Mammary epithelial cell (primary cell): ENCODE measurements at places on chromosomes 13 and 19.

GRCh38 chr13:25905611-25906010 is 146.2 kb downstream of the SHISA2 start:
- DNase-seq, result no peak

DNA sequence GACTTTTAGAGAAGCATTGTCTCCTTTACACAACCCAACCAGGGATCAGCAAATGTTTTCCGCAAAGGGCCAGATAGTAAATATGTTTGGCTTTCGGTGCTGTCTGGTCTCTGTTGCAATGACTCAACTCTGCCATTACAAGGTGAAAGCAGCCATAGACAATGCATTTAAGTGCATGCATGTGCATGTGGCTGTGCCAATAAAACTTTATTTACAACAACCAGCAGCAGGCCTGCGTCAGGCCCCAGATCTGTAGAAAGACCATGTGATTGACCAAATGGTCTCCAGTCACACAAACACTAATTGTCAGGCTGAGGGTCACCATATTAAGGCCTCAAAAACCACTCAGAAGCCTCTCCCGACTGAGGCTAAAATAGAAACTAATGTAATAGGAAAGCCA is 8.1 kb downstream of the RAB20 start:
- no peak for DNase-seq

- no peak for DNase-seq
Observed at GRCh38 chr13:43558326-43558725, 228.4 kb downstream of the ENOX1 start.

GRCh38 chr13:102317593-102317992 is 84.3 kb downstream of the FGF14 start:
- no peak for DNase-seq

DNA sequence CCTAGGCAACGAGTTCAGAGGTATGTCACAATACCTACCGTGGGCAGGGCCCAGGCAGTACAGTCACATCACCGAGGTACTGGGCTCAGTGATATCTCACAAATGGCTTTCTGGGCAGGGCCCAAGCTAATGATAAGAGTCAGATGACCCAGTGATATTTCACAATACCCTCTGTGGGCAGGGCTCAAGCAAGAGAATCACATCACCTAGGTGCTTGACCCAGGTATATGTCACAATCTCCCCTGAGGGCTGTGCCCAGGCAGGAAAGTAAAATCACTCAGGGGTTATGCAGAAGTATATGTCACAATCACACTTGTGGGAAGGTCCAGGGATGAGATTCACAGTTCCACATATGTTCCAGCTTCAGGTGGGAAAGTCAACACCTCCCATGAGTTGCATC is 45.3 kb downstream of the ZNF729 start:
- no peak for DNase-seq
